Common myeloid progenitor, CD34-positive (primary cell): ENCODE measurements at places on chromosomes 5 and 9.

- DNase-seq, result no peak
These were observed 207.9 kb downstream of the HINT1 start for GRCh38 chr5:130957151-130957550.

- DNase-seq, result no peak
These were observed 329.2 kb downstream of the ZNF608 start for GRCh38 chr5:124417196-124417595.

GRCh38 chr9:131537946-131538345, 6.9 kb upstream of the UCK1 start:
- DNase-seq, result no peak

DNA sequence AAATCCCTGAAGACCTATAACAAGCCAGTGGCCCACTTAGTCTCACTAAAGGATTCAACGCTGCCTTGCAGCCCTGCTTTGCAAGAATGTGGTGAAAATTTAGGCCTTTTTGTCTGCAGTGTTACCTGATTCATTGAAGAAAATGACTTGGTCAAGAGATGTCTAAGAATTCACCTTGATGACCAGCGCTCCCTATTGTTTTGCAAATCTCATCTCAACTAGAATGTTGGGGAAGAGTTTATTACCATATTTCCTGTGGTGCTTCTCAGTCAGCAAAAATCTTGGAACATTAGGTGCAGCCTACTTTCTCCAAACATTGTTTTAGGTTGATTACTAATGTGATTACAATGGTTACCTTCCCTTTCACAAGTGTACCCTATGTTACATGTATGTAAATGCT, 53.5 kb downstream of the PLK2 start:
- DNase-seq, result no peak

DNA sequence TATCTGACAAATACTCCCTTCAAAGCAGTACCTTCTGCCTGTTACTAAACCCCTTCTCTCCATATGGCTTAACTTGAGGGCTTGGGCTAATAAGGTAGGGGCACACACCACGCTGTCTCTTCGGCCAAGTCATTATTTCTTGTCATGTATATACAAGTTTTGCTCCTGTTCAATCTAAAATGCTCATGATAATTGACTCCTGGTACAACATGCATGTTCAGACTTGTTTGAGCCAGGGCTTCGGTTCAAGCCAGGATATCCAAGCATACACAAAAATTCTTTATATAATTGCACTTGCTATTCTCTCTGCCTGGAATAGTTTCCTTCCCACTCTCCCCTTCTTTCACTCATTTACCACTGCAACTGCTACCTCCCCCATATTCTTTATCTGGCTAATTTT, 756.0 kb upstream of the C9orf72 start:
- DNase-seq, result no peak

- no peak for DNase-seq
These were observed 16.3 kb downstream of the GPR151 start for GRCh38 chr5:146499680-146500079.
